ENCODE measurements at places on chromosomes 13 and 19.

DNA sequence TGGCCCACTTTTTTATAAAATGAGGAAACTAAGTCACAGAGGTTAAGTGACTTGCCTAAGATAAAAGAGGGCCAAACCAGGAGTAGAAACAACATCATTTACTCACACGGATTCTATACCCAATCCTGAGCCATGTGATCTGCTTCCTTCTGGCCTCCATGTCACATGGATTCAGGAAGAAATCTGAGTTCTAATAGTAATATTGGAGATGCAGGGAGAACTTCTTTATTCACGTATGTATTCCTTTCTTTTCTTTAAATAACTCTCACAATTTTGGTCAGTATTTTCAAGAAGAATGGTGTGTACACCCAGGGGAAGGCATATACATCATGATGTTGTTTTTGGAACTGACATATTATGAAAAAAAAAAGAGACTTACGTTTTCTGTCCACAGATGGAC is 1.8 kb downstream of the POSTN start:
- no peak for DNase-seq

DNA sequence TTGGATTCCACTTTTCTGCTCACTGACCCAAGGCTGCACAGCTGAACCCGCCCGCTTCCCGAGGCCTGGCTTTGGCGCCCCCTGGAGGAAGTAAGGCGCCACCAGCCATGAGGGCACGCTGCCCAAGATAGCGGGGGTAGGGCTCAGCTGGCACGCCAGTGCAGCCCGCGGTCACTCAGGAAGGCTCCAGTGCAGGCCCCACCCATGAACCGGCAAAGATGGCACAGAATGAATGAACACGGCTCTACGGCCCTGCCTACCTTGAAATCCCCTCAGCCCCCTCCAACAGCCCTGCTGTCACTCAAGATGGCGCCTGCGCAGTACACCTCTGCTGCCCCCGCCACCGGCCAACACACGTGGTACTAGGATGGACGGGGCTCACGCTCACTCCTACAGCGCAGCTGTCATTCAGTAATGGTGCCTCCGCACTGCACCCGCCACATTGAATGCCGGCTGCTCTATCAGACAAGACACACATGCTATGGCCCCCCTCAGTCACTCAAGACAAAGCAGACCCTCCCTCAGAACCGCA is 3.0 kb downstream of the PEG3 start:
- DNase-seq, result peak; percentile 6

DNA sequence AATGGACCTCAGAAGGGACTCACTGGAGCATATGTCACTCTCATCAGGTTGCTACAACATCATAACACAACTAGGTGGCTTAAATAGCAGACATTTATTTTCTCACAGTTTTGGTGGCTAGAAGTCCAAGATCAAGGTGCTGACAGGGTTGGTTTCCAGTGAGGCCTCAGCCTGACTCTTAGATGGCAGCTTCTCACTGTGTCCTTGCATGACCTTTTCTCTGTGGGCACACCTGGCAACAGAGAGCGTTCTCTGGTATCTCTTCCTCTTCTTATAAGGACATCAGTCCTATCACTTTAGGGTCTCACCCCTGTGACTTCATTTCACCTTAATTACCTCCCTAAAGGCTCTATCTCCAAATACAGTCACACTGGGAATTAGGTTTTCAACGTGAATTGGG is 74.5 kb downstream of the CYSLTR2 start:
- no peak for DNase-seq

GRCh38 chr13:32893176-32893575 is 123.0 kb upstream of the KL start:
- DNase-seq, result no peak

- DNase-seq, result no peak
Measured at GRCh38 chr13:69243366-69243765, 864.3 kb upstream of the ATXN8OS start.

GRCh38 chr19:54155694-54156093 is 3.8 kb downstream of the LENG1 start:
- no peak for DNase-seq

DNA sequence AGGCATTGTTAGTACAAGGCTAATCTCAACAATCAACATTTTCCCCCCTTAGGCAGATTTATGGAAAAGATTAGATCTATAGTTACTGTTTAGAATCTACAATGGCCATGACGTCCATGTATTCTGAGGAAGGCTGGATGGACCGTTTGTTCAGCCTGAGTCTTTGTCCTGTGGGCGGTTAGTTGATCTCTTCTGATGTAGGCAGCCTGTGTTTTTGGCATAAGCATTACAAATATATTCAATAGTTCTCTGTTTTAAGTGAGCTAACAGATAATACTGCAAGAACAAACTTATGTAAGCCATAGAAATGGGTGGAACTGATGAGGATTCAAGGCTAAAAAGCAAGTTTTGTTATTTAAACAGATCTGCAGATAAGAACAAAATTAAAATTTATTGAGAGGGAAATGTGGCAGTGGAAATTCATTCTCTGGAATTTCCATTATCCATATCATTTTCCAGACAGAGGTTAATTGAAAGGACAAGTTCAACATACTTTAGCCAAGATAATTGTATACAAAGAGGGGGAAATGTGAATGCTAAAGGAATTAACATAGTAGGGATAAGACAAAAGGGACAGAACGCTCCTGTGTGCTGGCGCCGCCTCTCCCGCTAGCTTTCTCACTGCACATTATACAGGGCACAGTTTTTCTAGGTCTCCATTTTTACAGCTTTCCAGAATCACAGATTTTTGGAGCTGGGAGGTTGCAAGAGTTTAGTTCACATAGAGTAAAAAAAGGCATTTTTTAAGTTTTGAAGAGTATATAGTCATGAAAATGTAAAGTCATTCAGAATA is 48.6 kb downstream of the FAM124A start:
- DNase-seq, result no peak

- DNase-seq, result peak; percentile 8
Measured at GRCh38 chr19:46954993-46955812, 64.4 kb upstream of the NPAS1 start.

- DNase-seq, result no peak
Measured at GRCh38 chr19:43778651-43779050, 2.1 kb downstream of the KCNN4 start.

GRCh38 chr13:37366044-37366770 is 232.4 kb downstream of the POSTN start:
- DNase-seq, result no peak

GRCh38 chr19:30448386-30449077 is 76.3 kb downstream of the ZNF536 start:
- DNase-seq, result no peak

- DNase-seq, result no peak
Measured at GRCh38 chr13:27678306-27679040, 56.8 kb downstream of the POLR1D start.

- DNase-seq, result no peak
Measured at GRCh38 chr19:39590265-39590664, 12.1 kb upstream of the LGALS13 start.

GRCh38 chr19:5707576-5708575 is 12.1 kb downstream of the LONP1 start:
- DNase-seq, result no peak

DNA sequence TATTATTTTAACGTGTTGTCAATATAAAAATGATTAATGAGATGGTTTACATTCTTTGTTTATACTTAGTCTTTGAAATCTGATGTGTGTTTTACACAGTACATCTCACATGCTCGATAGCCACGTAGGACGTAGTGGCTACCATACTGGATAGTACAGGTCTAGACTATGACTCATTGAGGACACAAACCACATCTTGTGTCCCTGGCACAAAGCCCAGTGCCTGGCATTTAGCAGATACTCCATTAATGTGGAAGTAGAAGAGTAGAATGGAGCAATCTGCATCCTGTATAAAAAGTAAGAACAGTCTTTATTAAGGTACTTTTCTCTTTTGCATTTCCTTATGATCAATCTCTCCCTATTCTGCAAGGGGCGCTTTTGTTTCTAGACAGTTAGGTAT is 49.0 kb upstream of the FRY start:
- no peak for DNase-seq

DNA sequence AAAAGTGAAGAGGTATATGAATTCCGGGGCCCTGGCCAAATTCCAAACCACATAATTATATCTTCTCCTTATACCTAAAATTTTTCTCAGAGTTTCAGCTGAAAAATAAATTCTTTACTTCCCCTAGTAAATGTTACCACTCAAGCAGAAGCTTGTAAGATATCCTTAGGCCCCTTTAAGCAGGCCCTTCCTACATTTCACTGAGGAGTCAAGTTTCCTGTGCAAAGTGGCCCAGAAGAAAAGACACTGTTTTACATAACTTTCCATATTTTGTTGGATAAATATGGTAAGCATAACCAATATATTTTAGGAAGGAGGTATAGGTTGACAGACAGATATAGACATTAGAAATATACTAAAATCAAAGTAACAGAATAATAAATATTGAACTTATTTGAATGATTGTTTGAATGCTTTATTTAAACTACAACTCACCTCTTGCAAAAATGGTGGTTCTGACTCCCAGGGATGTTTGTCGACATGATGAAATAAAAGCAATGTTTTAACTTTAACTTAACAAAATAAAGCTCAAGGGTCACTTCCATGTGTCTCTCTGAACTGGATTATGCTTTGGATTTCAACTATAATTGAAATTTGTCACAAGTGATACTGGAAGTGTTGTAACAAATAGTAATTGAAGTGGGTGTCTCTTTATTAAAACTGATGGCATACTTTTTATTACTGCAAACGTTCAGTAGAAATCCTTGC is 141.2 kb downstream of the SPRY2 start:
- DNase-seq, result no peak

DNA sequence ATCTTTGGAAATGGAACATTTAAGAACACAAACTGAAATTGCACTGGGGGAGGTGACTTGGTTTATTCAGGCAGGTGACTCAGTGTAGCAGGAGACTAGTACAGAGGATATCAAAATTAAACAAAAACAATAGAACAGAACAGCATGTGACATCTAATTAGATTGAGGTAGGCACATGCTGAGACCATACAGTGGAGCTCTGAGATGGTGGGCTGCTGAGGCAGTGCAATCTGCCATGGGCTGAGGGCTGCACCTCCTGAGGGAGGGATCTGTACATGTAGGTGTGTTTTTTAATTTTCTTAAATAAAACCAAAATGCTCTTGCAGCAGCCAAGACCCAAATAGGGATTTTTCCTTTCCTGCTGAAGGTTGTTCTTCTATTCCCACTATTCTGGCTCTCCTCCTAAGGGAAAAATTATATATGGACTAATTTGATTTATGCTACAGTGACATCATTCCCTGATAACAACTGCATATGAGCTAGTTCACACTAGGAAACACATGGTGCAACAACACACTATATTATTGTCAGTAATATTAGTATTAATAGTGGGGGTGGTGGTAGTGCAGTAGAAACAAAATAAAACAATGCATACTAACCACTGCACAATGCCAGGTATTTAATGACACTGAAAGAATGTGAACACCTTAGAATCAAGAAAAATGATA is 48.0 kb downstream of the LNX2 start:
- no peak for DNase-seq

GRCh38 chr13:111402441-111402840 is 82.0 kb downstream of the TEX29 start:
- no peak for DNase-seq

DNA sequence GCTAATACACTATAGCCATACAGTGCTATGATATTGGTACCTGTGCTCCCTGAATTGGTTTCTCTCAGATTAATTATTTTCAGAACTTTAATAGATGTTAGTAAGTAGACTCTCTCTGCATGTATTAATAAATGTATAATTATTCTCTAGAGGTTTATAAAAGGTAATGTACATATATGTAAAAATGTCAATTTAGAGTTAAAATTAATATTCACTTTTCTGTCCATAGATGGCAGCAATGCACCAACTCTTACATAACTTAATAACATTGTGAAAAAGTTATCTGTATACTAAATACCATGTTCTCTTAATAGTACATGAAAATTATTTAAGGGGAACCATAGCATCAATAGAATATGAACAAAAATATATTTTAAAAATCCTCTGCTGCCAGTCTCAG is 515.0 kb upstream of the KLHL1 start:
- DNase-seq, result no peak

DNA sequence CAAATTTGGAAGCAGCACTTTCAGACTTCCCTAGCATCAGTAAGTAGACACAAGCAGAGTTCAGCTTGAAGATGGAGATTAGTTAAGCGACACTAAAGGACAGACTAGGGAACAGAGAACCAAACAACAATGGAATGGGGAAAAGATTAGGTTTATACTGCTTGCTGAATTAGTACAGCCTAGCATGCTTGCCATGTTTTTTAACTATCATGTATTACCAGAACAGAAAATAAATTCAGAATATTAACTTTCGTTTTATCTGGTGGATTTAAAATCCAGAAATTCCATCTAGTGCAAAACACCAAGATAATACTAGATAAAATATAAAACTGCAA is 451.5 kb upstream of the SLC10A2 start:
- no peak for DNase-seq

- DNase-seq, result no peak
Measured at GRCh38 chr13:31286930-31287329, 87.2 kb downstream of the B3GLCT start.

DNA sequence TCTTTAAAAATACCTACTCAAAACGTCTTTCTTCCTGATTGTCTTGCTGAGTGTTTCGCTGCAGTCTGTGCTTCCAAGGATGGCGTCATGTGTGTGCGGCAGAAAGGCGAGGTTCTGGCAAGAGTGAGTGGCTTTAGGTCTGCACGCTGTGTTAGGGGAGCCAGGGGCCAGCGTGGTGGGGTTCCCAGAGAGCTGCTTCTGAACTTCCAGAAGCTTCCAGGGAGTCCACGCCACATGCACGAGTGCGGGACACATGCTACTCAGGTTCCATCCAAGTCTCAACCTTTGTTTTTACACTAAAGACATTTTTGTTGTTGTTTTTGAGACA is 67.9 kb downstream of the ATP11A start:
- no peak for DNase-seq

- peak; percentile 80 for DNase-seq
Measured at GRCh38 chr13:51803422-51804294, at the start of gene DHRS12. DHRS12 (minus strand) TSS chr13:51804163; CDS start chr13:51799659, 4,504 bp downstream.

DNA sequence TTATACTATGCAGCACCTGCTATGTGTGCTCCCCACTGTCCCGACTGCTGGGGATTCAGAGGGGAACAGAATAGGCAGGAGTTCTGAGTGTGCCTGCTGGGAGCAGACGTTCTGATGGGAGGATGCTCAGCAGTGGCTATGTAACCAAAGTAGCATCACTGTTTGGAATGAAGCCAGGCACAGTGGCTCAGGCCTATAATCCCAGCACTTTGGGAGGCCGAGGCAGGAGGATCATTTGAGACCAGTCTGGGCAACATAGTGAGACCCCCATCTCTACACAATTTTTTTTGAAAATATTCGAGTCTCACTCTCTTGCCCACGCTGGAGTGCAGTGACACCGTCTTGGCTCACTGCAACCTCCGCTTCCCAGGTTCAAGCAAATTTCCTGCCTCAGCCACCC is 6.0 kb downstream of the ATG4D start:
- no peak for DNase-seq

- no peak for DNase-seq
Measured at GRCh38 chr19:53394522-53394973, 401 bp upstream of the ZNF765 start.
